ENCODE measurements at places on chromosomes 5 and 9. TPM values are rescaled to one million over a fixed set of nuclear protein-coding genes. Genes with fewer than 3 reads are reported as not detected.

GRCh38 chr9:37587521-37587920, 4.9 kb downstream of the TOMM5 start:
- no peak for DNase-seq

DNA sequence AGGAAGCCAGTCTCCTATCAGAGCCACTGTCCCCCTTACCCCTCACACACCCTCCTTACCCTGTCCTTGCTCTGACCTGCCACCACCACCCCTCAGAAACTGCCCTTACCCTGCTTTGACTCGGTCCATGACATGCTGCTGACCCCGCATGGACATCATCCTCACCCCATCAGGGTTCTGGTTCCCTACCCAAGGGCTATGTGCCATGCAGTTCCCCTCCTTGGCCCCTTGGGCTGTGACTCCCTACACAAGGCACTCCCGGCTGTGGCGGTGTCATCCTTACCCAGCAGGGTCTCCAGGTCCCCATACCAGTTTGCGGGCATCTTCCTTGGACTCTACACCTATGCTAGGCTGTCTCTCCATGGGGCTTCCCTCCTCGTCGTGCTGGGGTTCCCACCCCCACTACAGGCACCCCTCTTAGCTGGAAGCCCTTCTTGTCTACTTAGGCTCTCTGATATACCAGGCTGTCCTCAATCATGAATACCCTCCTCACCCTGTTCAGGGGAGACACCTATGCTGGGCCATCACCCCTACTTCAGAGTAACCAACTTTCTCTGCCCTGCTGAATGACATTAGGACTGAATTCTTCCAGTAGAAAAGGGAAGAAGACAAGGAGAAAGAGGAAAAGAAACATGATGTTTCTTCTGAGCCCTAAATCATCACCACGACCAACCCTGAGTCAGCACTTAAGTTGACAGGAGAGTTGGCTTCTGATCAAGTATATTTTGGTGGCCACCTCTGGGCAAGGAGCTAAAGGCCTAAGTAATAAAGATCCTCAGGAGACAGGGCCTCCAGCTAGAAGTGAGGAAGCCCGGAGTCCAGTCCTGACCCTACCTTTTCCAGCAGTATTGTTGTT, 115.2 kb downstream of the GCNT1 start:
- DNase-seq = no peak

DNA sequence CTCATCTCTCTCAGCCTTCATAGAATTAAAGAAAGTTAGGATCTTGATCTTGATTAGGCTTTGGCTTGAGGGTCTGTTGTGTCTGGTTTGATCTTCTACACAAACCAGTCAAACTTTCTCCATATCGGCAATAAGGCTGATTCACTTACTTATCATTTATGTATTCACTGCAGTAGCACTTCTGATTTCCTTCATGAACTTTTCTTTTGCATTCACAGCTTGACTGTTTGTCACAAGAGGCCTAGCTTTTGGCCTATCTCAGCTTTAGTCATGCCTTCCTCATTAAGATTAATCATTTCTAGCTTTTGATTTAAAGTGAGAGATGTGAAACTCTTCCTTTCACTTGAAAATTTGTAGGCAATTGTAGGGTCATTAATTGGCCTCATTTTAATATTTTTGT, 62.8 kb downstream of the SH3RF2 start:
- DNase-seq = no peak

DNA sequence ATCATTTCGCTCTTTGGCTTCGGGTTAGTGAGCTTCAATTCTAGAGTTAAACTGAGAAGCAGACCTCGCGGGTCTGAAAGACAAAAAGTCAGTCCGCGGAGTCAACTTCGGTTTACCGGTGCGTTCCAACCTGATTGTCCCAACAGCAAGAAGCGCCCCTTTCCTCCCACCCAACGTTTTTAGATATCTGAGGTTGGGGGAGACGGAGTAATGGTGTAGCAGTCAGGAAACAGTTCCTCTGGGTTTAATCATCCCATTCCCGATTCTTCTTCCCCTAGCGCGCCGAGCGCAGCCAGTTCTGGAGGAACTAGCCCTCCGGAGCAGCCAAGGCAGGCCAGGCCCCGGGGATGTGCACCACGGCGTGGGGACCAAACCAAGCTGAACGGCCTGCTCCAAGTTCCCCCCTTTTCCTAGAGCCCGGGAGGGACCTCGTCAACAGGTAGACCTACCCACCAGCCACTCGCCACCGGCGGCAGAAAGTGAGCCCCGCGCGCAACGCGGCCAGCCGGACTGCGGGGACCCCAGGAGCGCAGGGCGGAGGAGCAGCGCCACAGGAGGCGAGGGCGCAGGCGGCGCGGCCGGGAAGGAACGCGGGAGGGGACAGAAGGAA, 622 bp upstream of the ISL1 start:
- peak; percentile 84 for DNase-seq

- DNase-seq = no peak
Observed at GRCh38 chr9:4196886-4197285, 103.0 kb downstream of the GLIS3 start.

- DNase-seq = no peak
Observed at GRCh38 chr5:1033178-1033577, 24.6 kb downstream of the NKD2 start.

GRCh38 chr5:68458416-68459021, 243.0 kb downstream of the PIK3R1 start:
- no peak for DNase-seq

- no peak for DNase-seq
Observed at GRCh38 chr9:102273952-102274351, 535.5 kb upstream of the GRIN3A start.

GRCh38 chr9:99680191-99680590, 141.5 kb upstream of the NR4A3 start:
- no peak for DNase-seq

Gene GFPT2
- 187 TPM for total RNA-seq

Gene SLC9A3
- 1.1 TPM for total RNA-seq

Gene PCDHB10
- 1.4 TPM for total RNA-seq

Gene LCN10
- total RNA-seq = 9.2 TPM
